Activated CD4-positive, alpha-beta T cell treated with anti-CD3 and anti-CD28 coated beads, Interleukin-2, amount 50 U/mL, for 24 hours (primary cell): ENCODE measurements at places on chromosomes 7 and 10.

DNA sequence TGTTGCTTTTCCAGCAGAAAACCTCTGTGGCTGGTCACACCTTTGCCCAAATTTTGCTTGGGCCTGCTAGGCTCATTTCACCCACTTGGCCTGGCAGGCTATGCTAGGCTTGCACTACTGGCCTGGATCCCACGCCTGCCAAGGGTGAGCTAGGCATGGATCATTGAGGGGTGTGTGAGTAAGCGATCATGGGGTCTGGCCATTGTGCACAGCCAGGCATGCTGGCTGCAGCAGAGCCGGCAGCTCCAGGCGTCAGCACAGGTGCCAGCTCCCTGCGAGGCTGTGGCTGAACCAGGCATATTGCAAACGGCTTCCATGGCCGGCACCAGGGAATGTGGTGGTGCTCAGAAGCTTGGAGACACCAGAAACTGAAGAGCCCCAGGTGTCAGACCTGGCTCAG lies 19.2 kb downstream of the CFAP70 start:
- DNase-seq = no peak

DNA sequence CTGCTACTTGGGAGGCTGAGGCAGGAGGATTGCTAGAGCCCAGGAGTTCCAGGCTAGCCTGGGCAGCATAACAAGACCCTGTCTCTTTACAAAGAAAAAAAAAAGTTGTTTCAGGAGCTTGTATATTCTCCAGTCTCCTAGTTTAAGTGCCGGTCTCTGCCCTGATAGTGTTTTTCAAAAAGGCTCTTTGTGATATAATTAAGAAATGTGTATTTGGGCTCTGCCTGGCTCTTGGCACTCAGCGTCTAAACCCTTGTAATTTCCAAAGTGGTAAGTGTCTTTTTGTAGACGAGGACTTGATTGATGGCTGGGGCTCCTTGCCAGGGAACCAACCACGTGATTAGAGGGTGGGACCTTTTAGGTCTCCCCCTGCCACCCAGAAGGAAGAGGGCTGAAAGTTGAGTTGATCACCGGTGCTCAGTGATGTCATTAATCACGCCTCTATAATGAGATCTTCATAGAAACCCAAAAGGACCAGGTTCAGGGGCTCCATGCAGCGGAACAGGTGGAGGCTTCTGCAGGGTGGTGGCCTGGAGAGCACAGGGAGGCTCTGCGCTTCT lies 4.4 kb downstream of the EIF3B start:
- no peak for DNase-seq

- DNase-seq = no peak
These were observed 101.5 kb downstream of the GRM3 start for GRCh38 chr7:86745013-86745745.

GRCh38 chr7:51354897-51355296 lies 38.3 kb upstream of the COBL start:
- no peak for DNase-seq

DNA sequence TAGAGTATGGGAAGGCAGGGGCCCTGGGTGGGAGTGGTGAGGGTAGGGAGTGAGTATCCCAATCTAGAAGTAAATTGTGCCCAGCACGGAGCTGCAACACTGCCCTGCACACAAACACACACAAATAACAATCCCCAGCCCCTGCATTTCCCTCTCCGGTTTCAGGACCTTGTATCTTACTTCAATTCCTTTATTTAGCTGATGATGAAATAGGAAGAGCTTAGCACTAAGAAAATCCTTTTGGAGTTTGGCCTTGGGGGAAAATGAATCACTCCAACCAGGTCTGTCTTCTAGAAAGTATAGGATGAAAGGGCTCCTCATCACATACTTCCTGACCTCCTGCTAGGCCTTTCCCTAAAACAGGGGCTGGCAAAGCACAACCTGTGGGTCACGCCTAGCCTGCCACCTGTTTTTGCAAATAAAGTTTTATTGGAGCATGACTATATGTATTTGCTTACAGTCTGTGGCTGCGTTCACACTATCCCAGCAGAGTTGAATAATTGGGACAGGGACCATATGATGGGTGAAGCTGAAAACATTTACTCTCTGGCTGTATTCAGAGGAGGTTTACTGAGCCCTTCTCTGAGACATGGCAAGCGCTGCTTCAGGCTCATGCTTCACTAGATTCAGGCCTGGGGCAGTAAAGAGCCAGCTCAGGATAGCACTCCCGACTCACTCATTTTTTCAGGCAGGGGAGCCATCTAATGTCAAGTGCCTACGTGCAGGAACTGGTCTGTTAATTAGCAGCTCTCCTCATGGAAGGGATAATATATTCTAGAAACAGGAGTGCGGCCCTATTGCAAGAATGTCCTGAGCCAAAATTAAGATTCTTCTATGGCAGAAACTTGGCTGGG lies 111.0 kb downstream of the EGFR start:
- DNase-seq = no peak

DNA sequence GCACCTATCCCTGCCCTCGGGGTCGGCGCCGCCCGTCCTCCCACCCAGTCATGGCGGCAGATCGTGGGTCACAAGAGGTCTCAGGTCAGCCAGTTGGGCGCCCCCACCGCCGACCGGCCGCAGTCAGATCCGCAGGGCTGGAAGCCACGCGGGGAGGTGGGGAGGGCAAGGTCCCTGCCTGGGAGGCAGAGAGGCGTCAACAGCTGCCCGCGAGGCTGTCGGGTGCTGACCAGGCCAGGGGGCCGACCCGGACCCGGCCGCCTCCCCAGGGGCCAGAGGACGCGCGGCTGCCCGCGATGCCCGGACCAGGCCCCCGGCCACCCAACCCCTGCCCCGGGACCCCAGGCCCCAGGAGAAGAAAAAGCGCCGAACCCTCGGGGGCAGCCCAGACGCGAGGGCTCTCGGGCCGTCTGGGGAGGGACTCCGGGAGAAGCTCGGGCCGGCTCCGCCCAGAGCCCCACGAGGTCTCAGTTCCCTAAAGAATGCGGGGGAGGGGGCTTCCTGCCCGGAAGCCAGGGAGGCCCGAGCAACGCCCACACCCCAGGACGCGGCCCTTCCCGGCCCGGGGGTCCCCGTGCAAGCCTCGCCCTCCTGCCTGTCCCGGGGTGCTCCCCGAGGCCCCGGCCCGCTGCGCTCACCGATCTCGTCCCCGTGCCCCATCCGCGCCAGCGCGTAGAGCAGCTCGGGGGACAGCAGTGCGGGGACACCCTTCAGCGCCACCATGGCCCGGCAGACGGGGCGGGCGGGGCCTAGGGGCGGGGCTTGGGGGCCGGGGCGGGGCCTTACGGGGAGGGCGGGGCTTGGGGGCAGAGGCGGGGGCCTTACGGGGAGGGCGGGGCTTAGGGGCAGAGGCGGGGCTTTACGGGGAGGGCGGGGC lies at the start of gene FUOM:
TSS of gene FUOM (minus strand) at position 735 of the 877 bp plus-strand sequence. CDS start at position 723, 12 bp downstream.
- DNase-seq = peak; percentile 76

- DNase-seq = peak; percentile 6
These were observed 461 bp upstream of the FIGNL1 start for GRCh38 chr7:50450590-50451032.

GRCh38 chr10:77850620-77851231 lies 75.8 kb downstream of the DLG5 start:
- DNase-seq = no peak

GRCh38 chr7:21368317-21368716 lies 59.6 kb upstream of the SP4 start:
- DNase-seq = no peak

- DNase-seq = no peak
These were observed 94.4 kb downstream of the VOPP1 start for GRCh38 chr7:55477781-55478374.

- DNase-seq = no peak
These were observed 70.0 kb upstream of the INPP5A start for GRCh38 chr10:132467464-132468149.

DNA sequence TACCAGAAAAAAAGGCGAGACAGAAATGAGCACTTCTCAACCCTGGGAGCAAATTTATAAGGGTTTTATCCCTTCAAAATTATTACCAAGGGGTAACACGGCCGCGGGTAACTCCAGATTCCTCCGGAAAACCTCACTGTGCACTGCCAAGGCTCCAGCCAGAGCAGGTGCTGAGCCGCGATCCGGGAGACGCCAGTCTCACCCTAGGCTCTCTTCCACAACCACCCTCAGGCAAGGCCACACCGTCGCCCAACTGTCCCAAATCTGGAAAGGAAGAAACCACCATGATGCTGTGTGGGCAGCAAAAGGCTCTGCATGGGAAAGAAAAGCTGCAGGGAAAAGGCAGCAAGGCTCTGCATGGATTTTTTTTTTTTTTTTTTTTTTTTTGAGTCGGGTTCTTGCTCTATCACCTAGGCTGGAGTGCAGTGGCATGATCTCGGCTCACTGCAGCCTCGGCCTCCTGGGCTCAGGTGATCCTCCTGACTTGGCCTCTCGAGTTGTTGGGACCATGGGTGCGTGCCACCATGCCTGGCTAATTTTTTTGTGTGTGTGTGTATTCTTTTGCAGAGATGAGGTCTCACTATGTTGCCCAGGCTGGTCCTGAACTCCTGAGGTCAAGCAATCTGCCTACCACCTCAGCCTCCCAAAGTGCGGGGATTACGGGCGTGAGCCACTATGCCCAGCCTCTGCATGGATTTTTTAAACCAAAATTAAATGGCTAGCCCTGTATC lies 39.0 kb downstream of the MAD1L1 start:
- no peak for DNase-seq

GRCh38 chr7:108596560-108596959 lies 26.9 kb downstream of the DNAJB9 start:
- DNase-seq = no peak

DNA sequence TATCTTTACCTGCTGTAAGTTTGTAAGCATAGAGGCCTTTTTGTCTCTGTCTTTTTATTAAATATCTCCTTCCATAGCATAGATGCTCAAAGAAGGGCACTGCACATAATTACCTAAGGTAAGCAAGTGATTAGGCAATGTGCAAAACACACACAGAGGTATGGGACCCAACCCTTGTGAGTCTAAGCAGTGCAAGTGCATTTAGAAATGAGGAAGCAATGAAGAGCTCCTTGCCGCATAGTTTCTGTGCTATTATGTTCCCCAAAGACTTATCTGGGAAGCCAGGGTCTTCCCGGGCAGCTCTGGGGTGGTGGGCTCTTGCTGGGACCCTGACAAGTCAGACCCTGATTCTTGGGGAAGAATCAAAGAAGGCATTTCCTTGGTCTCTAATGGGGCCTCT lies 13.5 kb upstream of the MGAM2 start:
- no peak for DNase-seq

- no peak for DNase-seq
These were observed 1.6 kb downstream of the CAPZA2 start for GRCh38 chr7:116863936-116864500.

DNA sequence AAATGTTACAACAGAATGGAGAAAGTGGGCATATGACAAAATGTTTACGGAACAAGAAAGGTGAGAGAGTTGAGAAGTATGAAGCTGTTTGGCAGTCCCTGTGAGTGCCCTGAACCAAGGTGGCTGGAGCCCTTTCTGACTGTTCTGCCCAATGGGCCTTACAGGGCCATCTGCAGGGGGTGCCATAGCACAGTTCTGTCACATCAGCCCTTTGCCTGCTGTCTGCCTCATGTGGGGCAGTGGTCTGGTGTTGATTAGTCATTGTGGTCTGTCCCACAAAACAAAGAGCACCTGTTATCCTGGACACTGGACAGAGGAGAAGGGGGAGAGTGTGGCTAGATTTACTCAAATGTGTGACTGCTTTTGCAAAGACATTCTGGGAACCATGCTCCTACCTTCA lies 51.5 kb upstream of the OSBPL3 start:
- DNase-seq = no peak

- no peak for DNase-seq
These were observed 114.4 kb downstream of the NPSR1 start for GRCh38 chr7:34772296-34772938.

- DNase-seq = no peak
These were observed 849.9 kb upstream of the GHITM start for GRCh38 chr10:83289373-83289772.

- no peak for DNase-seq
These were observed 69.9 kb upstream of the NKX6-2 start for GRCh38 chr10:132855889-132856288.

- DNase-seq = no peak
These were observed 637 bp downstream of the HSPA14 start for GRCh38 chr10:14838582-14839304.

- DNase-seq = no peak
These were observed 63.8 kb downstream of the MTPN start for GRCh38 chr7:135913404-135913803.

DNA sequence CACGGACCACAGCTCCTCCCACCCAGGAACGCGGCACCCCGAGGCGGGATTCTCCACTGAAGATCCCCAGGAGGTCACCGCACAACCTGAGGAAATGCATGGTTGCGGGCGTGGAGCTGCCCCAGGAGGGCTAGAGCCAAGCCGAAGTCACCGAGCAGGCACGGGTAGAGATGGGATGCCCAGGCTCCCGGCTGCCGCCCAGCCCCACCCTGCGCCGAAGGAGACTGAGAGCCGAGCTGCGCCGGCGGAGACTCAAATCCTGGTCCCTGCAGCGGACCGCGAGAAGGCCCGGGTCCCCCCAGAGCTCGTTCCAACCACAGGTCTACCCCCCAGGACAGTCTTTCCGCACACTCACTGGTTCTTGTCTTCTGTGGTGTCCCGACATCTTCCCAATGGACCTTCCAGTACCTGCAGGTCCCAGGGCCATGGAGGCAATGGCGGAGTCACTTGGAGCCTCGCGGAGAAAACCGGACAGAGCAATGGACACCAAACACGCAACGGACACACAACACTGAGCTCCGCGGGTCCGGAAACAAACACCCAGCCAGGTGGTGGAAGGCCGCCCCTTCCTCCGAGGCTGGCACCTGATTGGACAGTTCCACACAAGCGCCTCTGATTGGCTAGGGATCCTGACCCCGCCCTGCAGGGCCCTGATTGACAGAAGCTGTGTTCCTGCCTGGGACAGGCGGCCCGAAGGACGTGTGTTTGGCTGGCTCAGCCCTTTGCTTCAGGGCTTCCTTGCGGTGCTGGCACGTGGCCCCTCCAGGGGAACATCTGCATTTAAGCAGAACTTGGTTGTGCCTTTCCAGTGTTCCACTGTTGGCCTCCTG lies 331.9 kb upstream of the NUPR2 start:
- no peak for DNase-seq

- DNase-seq = no peak
These were observed 5.8 kb upstream of the USP6NL start for GRCh38 chr10:11617233-11617632.

- DNase-seq = no peak
These were observed 377.7 kb upstream of the FZD8 start for GRCh38 chr10:36019749-36020148.

- no peak for DNase-seq
These were observed 15.6 kb downstream of the MDH2 start for GRCh38 chr7:76063525-76063924.

DNA sequence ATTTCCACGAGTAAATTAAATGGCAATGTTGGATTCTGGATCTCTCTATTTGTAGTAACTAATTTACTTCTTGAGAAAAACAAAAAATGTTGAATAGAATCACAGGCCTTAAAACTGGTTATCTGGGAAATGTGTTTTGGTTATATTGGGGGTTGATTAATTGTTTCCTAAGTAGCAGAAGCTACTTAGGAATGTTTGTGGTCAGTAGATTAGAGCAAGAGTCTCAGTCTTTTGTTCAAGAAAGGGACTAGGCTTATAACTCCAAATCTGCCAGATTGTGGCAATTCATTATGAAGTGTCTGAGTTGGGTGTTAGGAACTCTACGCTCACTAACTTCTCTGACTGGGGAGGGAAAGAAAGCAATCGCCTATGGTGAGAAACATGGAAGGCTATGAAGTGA lies 244.3 kb upstream of the PHYHIPL start:
- DNase-seq = no peak

GRCh38 chr7:34832020-34832419 lies 174.0 kb downstream of the NPSR1 start:
- no peak for DNase-seq

- DNase-seq = no peak
These were observed 22.2 kb downstream of the TYW1B start for GRCh38 chr7:72805526-72806494.

GRCh38 chr7:151978616-151979015 lies 22.4 kb downstream of the GALNTL5 start:
- no peak for DNase-seq
